ENCODE measurements at places on chromosomes 16 and 17. TPM values are rescaled to one million over a fixed set of nuclear protein-coding genes. Genes with fewer than 3 reads are reported as not detected.
A peak's percentile ranks its signal among the peaks of the same experiment; 100 is the strongest.

Gene DBNDD1
- 6.9 TPM for polyA plus RNA-seq

Gene PLSCR3
- 24.4 TPM for polyA plus RNA-seq

GRCh38 chr16:51880776-51881175, 666.2 kb downstream of the TOX3 start:
- DNase-seq = no peak

- DNase-seq = peak; percentile 71
These were observed 720 bp downstream of the METRN start for GRCh38 chr16:715477-716199.

- DNase-seq = no peak
These were observed 13.5 kb downstream of the ITGB4 start for GRCh38 chr17:75734674-75735294.

DNA sequence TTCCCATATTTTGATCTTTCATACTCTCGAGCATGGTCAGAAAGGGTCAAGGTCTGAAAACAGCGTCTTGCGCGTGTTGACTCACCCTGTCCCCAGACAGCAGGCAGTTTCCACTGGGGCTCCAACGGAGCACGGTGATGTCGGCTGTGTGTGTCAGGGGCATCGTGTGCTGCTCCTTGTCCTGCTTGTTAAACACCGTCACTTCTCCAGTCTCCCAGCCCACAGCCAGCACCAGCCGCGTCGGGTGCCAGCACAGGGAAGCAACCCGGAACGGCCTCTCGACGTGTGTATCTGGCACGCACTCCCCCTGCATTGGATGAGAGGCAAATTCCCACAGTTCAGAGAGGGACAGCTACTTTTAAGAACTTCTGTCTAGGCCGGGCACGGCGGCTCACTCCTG, 9.6 kb downstream of the IFT140 start:
- DNase-seq = no peak

- no peak for DNase-seq
These were observed 431.5 kb upstream of the KIF2B start for GRCh38 chr17:53391197-53391596.

DNA sequence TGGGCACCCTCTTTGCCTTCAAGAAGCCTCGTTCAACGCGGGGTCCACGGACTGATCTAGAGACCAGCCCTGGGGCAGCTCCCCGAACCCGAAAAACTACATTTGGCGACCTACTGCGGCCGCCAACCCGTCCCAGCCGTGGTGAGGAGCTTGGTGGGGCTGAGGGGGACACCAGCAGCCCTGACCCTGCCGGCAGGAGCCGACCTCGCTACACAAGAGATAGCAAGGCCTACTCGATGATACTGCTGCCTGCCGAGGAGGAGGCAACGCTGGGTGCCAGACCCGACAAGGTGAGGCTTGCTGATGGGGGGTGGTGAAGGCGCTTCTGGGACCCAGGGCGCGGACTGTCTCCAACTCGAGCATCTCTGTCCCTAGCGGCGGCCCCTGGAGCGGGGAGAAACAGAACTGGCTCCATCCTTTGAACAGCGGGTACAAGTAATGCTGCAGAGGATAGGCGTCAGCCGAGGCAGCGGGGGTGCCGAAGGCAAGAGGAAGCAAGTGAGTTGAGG, 5.6 kb downstream of the ACD start:
- DNase-seq = no peak

- DNase-seq = peak; percentile 61
These were observed 100.1 kb upstream of the CHMP6 start for GRCh38 chr17:80891397-80892018.

Data from muscle of back (tissue), 13 donors.